Camera-type eye (tissue), 1 donor: ENCODE measurements at places on chromosomes 7 and 10. TPM values are rescaled to one million over a fixed set of nuclear protein-coding genes. Genes with fewer than 3 reads are reported as not detected.

Gene KLF14
- total RNA-seq: 0.16 TPM

Gene AHR
- total RNA-seq: 75.2 TPM

Gene CFAP70
- total RNA-seq: 4.9 TPM

Gene KCNIP2
- 12.5 TPM for total RNA-seq

Gene FOXI2
- total RNA-seq: not detected

Gene SHTN1
- 19.4 TPM for total RNA-seq

Gene DDC
- total RNA-seq: 4.3 TPM

Gene MARCHF5
- total RNA-seq: 39.0 TPM

Gene NUTM2A
- 1.9 TPM for total RNA-seq

Gene EGFR
- 44.1 TPM for total RNA-seq

Gene SEC61A2
- total RNA-seq: 35.6 TPM

Gene C7orf57
- 0.22 TPM for total RNA-seq
